ENCODE measurements at places on chromosomes 1 and 21.

GRCh38 chr1:156942576-156942975 lies 22.1 kb downstream of the LRRC71 start:
- no peak for DNase-seq

DNA sequence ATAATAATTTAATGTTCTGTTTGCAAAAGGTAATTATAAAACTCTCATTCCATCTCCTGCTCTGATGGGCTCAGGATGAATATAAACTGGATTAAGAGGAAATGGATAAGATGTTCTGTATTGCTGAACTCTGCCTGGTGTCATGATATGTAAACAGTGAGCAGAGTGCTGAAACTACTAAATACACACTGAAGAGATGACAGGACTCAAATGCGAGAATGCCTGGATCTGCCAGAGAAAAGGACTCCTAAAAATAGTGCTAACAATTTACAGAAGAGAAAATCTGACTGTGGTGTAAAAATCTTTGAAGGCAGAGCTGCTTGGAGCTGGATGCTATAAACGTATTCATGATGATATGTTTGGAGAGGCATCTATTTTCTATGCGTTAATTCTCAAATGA lies 303.2 kb downstream of the RWDD3 start:
- no peak for DNase-seq

- DNase-seq: no peak
Observed at GRCh38 chr1:160032165-160032820, 503 bp upstream of the PIGM start.

DNA sequence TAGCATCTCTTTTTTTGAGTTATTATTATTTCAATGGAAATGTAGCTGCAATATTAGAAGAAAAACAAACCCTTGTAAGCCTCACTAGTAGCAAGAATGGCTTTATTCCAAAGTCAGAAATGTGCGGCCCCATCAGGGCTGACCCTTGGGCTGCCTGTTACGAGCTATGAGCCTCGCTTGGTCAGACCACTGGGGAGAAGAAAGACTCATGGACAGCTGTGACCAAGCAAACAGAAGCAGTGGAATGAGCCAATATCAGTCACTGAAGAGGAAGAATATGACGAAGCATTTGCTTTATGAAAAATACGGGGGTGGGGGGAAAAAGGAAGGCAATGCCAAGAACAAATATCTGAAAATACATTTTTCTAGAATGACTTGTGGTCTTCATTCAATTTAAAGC lies 504.5 kb downstream of the LMO4 start:
- DNase-seq: no peak

GRCh38 chr1:221437171-221437570 lies 304.7 kb downstream of the DUSP10 start:
- no peak for DNase-seq

GRCh38 chr21:16124378-16125138 lies 394.8 kb downstream of the USP25 start:
- no peak for DNase-seq

- DNase-seq: no peak
Observed at GRCh38 chr1:160414881-160415280, 14.5 kb downstream of the VANGL2 start.

- peak; percentile 33 for DNase-seq
Observed at GRCh38 chr1:51519865-51520699, 1.0 kb upstream of the EPS15 start.

DNA sequence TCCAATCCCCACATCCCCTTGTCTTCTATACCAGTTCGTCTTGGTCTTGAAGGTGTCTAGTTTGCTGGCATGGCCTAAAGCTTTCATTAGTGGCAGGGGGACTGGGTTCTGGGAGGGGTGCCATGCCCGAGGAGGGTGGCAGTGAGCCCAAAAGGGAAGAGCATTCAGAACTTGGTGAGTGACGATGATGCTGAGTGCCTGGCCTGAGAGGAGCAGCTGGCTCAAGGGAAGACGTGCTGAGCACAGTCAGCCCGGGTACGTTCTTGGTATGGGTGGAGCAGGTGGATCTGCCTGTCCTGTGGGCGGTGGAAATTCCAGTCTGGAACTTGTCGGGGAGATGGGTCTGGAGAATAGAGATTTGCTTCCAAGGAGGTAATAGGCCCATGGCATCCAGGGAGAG lies 4.6 kb downstream of the FDPS start:
- DNase-seq: no peak

GRCh38 chr1:76607717-76608116 lies 259.6 kb upstream of the ST6GALNAC5 start:
- DNase-seq: no peak

GRCh38 chr1:246067432-246068216 lies 439.5 kb downstream of the SMYD3 start:
- no peak for DNase-seq

DNA sequence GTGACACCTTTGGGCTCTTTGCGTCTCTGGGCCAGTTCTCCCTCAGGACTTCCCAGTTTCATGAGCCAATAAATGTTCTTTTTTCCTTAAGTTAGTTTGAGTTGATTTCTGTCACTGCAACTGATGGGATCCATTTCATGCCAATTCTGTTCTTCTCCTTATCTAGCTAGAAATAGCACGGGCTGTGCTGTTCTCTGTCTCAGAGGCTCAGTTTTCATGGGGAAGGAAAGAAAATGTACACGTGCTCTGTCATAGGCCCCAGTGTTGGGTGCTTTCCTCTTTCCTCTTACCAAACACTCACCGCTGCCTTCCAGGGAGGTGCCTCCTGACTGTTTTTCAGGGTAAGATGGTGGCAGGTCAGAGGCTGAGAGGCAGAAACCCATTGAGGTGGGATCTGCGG lies 43.2 kb upstream of the ACTL8 start:
- no peak for DNase-seq

DNA sequence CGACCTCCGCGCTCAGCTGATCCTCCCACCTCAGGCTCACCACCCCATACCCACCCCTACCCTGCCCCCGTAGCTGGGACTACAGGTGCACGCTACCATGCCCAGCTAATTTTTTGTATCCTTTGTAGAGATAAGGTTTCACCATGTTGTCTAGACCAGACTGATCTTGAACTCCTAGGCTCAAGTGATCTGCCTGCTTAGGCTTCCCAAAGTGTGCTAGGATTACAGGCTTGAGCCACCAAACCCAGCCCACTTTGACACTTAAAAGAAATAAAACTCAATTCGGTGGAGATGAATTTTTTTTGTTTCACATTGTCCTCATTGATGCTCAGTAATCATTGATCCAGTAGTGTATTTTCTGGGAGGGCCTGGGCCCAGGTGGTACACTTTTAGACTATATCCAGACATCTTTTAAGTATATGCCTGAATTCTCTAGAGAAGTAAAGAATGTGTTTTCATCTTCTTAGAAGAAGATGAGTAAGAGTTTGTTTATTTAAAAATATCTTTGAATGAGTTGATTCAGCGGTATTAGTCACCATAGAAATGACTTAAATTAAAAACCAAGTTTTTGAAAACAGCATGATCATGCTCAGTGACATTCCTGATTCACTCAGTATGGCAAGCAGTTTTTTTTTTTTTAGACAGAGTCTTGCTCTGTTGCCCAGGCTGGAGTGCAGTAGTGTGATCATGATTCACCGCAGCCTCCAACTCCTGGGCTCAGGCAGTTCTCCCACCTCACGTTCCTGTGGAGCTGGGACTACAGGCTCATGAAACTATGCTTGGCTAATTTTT lies 57.8 kb downstream of the EPB41 start:
- peak; percentile 50 for DNase-seq

GRCh38 chr1:225655509-225656258 lies 2.8 kb upstream of the ENAH start:
- DNase-seq: no peak

DNA sequence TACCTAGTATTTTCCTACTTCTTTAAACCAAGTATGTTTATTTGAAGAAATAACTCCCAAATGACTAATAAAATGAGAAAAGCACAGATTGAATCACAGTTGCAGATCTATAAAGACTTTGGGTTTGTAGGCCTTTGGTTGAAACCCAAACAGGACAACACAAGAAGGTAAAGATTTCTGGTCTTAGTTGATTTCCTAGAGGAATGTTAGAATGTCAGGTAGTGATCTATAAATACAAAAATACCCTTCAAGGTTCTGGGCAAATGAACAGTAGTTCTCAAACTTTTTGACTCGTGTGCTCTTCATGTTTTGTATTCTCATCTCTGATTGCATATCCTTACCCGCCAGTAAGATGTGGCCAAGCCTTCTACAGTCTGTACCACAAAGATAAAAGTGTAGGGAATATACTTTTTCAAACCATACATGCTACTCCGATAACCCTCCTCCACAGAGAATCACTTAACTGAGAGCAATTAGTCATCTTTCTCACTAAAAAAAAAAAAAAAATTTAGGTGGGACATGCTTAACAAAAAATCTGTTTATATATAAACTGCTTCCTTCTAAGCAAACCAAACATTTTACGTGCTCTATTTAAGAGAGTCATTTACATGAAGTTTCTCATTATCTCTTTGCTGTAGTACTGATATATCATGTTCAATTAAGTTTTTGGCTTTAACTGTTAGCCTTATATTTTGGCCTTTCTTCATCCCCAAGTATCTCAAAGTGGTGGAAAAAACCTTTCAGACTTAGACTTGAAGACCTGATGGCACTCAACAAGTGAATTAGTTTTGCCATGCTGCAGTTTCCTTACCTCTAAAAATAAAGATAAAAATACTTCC lies 36.0 kb downstream of the CNIH4 start:
- peak; percentile 13 for DNase-seq

- DNase-seq: peak; percentile 82
Observed at GRCh38 chr1:184892116-184892515, 82.2 kb downstream of the NIBAN1 start.

- DNase-seq: no peak
Observed at GRCh38 chr1:117584181-117584580, 21.7 kb upstream of the TENT5C start.

DNA sequence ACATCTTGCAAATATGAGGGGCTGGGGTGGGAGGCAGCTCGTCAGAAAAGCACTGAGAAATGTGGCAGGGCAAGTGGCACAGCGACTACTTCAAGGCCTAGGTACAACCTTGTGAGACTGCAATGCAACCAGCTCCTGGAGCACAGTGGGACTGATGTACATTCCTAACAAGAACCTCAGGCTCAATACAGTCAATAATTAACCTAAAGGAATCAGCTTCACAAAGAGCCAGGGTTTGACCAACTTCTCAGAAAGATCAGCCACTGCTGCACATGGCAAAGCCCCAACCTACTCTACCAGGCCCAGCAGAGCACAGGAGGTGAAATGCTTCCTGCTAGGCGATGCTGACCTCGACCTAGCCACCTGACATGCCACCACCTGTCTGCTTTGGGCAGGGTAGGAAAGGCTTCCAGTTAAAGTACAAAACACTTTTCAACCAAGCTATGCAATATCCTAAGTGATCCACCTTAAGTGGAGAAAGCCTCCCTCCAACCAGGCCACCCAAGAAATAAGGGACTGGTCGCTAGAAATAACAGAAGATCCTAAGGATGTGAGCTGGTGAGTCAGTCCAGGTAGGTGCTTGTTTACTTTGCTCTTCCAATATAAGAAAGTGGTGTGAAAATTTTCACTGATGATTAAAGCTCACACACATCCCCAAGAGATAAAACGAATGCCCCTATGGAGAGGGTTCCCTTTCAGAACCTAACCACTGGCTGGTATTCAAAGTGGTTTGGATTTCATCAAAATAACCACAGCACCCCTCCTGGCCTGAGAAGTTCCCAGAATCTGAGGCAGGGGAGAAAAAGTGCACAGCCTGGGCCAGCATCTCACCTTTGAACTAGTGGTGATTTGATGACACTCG lies 2.1 kb downstream of the RIPK4 start:
- DNase-seq: no peak

GRCh38 chr21:34857874-34858273 lies 189.1 kb downstream of the CLIC6 start:
- no peak for DNase-seq

Measured in CD4-positive, alpha-beta T cell treated with Interleukin-4 for 4 hours (primary cell).